NCI-H1048 (cell line): ENCODE measurements at places on chromosomes 7 and 10.

DNA sequence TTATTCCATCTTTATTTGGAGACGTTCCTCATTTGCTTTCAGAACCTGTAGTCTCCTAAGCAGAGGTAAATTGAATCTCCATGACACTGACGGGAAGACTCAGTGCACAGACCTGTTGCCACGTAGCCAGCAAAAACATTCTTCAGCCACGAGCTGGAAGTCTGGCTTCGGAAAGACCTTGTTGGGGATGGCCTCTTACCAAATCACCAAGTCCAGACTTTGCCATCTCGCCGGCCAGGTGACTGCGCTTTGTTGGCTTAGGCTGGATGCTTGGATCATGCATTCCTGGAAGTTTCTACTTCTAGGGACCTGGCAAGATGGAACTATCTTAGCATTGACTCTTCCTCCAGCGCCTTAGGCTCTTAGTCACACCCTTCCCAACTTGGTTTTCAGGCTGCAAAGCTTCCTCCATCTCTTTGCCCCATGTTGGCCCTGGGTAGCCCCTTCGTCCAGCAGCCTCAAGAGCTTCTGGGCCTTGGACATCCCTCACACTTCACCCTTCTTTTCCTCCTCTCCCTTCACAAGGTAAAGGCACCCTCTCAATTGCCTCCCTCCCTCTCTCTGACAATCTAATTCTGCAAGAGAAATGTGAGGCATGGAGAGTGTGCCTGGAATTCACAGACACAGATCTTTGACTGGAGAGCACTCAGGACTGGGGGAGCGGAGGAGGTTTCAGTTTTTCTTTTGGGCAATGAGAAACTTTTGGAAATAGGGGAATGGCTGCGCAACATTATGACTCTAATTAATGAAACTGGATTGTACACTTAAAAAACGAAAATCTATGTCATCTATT, 451.9 kb upstream of the MKI67 start:
- DNase-seq = no peak

GRCh38 chr10:77825965-77826364, 100.6 kb downstream of the DLG5 start:
- no peak for DNase-seq

GRCh38 chr7:43771128-43771527, 12.6 kb downstream of the BLVRA start:
- DNase-seq = no peak

DNA sequence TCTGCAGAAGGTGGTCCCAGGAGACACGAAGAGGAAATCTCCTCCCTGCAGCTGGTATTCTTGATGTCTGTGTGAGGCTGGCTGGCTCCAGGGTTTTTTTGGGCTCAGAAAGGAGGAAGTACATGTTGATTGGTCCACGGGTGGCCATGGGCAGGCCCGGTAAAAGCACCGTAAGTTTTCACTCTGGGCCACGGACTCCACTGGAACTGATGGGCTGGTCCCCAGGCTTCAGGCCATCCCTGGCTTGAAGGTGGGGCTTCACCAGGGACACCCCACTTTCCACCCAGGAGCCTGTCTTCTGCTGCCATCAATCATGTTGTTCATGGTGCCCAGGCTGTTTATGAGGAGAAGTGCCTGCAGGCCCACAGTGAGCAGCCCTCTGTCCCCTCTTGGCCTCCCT, 736.8 kb downstream of the PCDH15 start:
- no peak for DNase-seq

DNA sequence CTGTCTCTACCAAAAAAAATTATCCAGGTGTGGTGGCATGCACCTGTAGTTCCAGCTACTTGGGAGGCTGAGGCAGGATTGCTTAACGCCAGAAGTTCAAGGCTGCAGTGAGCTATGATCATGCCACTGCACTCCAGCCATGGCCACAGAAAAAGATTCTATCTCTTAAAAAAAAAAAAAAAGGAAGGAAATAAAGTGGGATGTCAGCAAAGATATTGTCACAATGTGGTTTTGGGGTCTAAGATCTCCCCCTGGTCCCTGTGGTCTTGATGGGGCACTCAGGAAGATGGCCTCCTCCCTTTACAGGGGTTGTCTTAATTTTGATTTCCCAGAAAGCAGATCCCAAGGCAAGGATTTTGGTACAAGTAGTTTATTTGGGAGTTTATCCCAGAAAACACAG, 7.4 kb upstream of the KAZALD1 start:
- no peak for DNase-seq

DNA sequence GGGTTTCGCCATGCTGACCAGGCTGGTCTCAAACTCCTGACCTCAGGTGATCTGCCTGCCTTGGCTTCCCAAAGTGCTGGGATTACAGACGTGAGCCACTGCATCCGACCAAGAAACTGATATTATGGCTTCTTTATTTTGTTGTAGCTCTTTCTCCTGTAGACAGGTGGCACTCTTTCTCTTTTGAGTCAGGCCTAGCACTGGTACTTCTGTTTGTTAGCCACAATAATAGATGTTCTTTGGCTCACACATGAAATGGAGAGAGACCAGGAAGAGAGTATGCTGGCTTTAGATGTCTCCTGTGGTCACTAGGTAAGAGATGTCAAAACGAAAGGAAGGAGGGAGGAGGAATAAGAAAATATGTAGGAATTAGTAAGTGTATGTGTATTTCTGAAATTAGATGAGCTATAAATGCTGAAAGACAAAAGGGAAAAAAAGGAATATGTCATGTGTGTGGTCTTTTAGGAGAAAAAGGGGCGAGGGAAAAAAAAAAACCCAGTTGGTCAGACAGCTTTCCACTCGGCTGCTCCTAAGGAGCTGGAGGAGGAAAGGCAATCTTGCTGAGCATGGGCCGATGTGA, 78.7 kb downstream of the CLEC2L start:
- no peak for DNase-seq

DNA sequence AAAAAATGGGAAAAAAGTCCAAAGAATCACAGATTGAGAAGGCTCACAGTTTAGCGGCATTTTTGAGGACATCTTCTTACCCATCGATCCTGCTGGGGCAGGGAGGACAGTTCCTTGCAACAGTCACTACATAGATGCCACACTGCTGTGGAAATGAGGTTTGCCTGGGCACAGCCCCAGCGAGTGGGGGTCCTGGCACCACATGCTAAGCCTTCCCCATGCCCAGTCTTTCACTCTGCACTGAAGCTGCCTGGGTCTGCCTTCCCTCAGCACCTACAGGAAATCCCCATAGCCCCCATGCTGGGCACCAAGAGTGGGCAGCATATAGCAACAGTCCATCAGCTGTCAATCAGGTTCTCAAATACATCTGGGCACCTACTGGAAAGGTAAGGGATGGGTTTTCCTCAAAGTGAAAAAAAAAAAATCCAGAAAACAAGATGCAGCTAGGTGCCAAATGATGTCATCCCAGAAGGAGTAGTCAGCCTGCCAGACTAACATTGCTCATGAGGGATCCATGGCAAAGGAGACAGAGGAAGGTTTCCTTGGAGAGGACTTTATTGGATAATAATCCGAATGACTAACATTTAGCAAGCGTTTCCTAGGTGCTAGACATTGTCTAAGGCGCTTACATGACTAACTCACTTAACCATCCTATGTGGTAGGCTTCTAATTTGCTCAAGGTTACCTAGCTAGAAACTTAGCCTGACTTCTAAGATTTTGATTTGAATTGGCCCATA, 125.7 kb upstream of the CXCL12 start:
- no peak for DNase-seq

- no peak for DNase-seq
Observed at GRCh38 chr7:123975084-123975483, 50.0 kb downstream of the SPAM1 start.

- DNase-seq = no peak
Observed at GRCh38 chr10:106576534-106576933, 588.0 kb downstream of the SORCS1 start.

- no peak for DNase-seq
Observed at GRCh38 chr7:100208911-100209408, 10.8 kb upstream of the PVRIG start.

DNA sequence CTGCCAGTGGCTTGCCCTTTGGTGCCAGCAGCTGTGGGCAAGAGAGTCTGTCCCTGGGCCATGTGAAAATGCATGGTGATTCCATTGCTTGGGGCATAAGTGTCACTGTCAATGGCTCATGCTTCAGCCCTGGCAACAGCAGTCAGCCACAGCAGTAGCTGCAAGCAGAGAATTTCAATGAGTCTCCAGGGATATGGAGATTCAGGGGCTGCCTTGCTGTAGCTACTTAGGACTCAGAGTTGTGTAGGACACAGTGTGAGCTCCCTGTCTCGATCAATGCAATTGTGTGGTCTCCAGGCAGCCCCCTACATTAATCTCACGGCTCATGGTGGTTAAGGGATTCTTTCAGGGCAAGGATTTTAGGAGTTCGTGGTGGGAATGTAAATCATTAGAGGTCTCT, 126.3 kb upstream of the STARD3NL start:
- DNase-seq = no peak

DNA sequence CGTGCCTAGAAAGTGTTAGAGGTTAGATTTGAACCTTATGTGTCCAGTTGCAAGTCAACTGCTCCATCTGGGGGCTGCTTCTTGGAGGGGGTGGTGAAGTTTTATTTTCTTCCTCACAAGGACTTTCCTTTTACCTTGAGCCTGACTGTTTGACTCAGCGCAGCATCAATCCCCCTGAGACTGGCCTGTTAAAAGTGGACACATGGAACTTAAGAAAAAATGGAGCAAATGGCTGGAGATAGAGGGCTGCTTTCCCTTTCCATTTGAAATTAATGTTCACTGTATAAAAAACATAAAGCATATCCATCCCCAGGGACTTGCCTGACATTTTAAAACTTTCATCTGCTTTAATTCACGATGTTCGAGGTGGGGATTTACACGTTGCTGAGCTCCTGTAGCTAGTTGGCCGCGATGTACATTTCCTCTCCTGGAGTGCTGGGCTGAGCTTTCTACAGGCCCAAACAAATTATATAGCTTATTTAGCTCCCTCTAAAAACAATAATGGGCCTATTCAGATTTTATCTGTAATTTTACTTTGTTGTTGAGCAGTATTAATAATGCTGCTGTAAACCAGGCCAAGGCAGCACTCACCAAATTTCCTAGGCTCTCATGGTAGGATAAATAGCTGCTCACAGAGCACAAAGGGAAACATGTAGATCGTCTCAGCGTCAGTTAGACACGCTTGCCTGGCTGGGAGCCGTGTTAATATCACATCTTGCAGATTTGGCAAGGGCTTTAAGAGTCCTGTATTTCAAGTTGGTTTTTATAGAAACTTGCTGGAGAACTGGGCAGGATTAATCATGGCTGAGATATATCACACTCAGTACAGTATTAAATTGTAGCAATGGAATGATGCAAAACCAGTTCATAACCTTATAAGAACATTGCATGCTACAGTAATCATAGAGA, 251.5 kb downstream of the LRMDA start:
- DNase-seq = no peak

- DNase-seq = no peak
Observed at GRCh38 chr10:78502210-78502936, 468.7 kb downstream of the RPS24 start.

DNA sequence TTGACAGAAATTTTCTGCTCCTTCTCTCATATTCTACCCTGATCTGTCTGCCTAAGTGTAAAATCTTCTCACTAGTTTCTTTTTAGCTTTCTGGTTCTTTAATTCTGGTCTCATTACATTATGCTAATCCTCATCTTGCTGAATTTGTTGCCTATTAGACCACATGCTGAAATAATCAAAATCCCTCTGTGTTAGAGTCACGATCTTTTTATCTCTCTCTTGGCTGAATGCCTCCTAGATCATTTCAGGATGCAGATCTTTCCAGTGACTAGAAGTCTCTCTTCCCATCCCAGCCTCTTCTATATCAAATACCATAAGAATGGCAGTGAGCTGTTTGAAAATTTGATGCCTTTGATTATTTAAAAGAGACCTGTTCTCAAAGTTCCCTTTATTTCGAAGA, 661.9 kb downstream of the SORCS1 start:
- DNase-seq = no peak

DNA sequence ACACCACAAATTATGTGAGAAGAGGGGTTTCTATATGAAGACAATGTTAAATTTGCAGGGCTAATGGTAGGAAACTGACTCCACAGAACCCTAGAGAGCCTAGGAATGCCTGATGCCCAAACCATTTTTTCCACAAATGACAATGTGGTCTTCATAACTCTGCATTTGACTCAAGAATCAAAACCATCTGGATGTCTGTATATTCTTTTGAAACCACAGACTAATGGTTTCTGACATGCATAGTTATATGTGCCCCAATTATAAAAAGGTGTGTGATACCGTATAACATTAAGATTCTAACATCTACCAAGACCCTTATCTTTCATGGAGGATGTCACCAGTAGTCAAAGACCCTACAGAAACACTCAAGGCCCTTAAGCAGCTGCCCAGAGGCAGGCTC, 20.3 kb downstream of the SEC61G start:
- no peak for DNase-seq
